ENCODE measurements at places on chromosomes 7 and 10.

DNA sequence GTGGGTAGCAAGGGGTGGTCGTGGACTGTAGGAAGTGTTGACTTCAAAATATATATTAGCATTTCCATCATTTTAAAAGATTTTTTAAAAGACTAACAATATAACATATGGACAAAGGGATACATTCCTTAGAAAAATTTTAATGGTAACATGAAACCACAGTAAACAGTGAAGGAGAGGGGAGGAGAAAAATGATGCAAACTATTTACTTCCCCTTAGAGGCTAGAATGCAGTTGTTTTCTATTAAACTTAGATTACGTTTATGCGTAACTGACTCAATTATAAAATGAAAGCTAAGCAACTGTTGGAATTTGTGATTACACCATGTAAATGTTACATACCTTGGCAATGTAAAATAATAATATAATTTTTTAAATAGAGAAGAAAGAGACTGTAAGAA lies 41.3 kb downstream of the CALD1 start:
- DNase-seq = no peak

GRCh38 chr7:153454306-153454705 lies 597.9 kb upstream of the DPP6 start:
- DNase-seq = no peak

- no peak for DNase-seq
Measured at GRCh38 chr7:159177284-159177953, 32.8 kb upstream of the VIPR2 start.

DNA sequence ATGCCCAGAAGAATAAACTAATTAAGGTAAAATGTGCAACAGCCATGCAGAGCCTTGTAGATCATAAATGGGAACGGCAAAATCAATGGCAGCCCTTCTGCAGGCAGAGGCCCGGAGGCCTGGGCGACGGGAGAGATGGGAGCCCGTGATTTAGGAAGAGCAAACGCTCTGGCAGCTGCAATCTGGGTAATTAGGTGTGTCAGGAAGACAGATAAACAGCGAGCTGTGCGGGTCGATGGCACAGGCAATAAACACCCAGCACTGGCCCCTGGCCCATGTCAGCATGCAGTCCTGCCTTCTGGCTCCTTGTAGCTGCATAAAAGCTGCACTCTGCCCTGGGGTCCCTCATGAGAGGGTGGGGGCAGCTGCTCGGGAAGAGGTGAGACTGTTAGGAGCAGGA lies 78.0 kb downstream of the GOLGA7B start:
- no peak for DNase-seq
